ENCODE measurements at places on chromosomes 2 and 18.

- DNase-seq = no peak
These were observed 23.9 kb downstream of the CCDC93 start for GRCh38 chr2:117989854-117990438.

DNA sequence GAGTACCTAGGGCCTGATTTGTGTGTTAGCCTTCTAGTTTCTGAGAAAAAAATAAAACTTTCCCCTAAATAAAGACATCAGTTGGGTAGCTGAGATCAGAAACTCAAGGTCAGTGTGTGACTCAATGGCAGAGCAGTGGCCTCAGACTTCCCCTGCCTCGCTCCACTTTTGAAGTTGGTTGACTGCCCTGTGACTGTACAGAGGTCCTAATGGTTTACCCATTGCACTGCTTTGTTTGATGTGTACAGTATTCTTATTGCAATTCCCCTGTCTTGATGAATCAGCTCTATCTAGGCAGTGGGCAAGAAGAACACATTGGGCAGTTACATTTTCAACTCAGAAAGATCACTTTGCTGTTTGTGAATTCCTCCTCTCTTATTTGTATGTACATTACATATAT lies 315.7 kb downstream of the KCNS3 start:
- DNase-seq = no peak

GRCh38 chr2:195352581-195352980 lies 304.4 kb upstream of the SLC39A10 start:
- DNase-seq = no peak

DNA sequence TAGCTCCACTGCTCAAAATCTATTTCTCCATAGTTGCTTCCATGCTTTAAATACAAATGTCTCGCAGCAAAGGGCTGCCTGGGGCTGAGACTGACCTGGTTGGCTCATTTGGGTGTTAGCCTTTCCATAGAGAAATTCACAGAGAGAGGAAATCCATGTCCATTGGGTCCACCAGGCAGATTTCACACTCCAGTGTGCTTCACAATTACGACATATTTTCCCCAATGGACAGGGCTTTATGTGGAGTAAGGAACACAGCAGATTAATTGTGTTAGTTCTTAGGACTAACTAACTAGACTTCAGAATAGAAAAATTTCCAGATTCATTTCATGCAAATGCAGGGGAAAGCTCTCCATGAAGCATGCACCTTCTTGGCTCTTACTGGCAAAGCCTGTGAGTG lies 180.7 kb downstream of the FBXO15 start:
- no peak for DNase-seq

DNA sequence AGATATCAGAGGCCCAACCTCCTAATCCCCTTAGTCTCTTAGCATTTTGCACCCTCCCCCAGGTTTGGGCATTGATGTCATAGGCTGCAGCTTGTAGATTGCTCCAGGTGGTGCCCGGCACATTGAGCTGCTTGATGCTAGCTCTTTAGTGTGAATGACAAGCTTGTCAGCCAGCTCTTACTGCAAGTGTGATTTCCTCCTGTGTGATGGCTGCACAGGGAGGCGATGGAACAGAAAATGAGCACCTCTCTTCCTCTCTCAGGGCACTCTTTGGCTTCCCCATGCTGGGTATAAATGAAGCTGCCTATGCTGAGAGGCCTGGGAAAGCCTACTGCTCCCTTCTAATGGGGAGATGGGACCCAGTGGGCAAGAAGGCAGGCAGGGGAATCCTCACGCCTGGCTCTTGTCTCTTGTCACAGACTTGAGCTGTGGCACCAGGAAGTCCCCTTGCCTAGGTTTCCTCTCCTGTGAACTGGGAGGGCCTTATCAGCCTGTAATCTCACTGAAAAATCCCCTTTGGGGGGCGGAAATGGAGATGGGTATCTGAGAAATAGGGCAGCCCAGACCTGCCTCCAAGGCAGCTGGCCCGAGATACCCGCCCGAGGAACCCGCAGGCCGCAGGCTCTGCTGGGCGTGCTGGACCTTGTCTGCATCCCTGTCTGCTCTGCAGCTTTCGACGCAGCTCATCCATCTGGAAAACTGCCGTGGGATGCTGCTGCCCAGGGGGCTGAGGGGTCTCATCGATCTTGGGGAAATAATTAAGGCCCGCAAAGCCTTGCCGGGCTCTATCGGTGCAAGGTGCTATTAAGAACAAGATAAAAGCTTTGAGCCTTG lies 163.5 kb upstream of the CXCR4 start:
- no peak for DNase-seq

Data from NCI-H2081 (cell line).